ENCODE measurements at places on chromosomes 12 and 14.
A peak's percentile ranks its signal among the peaks of the same experiment; 100 is the strongest.

GRCh38 chr12:57604454-57604991 is at the start of gene DTX3:
TSS of gene DTX3 (plus strand) at chr12:57604824. CDS start at chr12:57606518, 1,694 bp downstream.
- no peak for DNase-seq

DNA sequence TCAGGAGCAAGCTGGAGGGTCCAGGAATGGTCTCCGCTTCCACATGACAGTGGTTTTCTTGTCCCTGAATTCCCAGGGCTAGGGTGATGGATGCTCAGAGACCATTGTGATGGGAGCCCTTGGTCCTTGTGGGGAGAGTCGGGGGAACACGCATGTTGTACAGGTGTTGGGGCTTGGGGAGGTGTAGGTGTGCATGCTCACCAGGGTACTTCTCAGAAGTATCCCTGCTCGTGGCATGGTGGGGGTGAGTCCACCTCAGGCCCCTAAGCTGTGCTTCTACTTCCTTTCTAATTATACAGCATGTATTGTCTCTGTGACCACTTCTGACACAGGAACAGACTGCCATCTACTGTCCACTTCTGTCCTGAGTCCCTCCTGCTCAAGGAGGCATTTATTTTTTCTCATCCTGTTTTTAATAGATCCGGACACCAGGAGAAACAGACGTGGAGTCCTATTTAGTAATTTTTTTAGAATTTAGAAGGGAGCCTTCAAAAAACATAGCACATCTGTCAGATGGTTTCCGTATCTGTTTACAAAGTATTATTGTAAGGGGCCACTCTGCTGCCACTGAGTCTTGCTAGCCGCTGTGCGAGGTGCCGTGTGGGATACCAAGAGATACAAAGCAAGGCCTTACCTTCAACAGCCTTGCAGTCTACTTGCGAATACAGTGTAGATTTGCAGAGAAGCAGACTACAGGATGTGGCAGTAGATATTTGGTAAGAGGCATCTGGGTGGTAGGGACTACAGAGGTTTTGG is 10.5 kb downstream of the NTF3 start:
- no peak for DNase-seq

DNA sequence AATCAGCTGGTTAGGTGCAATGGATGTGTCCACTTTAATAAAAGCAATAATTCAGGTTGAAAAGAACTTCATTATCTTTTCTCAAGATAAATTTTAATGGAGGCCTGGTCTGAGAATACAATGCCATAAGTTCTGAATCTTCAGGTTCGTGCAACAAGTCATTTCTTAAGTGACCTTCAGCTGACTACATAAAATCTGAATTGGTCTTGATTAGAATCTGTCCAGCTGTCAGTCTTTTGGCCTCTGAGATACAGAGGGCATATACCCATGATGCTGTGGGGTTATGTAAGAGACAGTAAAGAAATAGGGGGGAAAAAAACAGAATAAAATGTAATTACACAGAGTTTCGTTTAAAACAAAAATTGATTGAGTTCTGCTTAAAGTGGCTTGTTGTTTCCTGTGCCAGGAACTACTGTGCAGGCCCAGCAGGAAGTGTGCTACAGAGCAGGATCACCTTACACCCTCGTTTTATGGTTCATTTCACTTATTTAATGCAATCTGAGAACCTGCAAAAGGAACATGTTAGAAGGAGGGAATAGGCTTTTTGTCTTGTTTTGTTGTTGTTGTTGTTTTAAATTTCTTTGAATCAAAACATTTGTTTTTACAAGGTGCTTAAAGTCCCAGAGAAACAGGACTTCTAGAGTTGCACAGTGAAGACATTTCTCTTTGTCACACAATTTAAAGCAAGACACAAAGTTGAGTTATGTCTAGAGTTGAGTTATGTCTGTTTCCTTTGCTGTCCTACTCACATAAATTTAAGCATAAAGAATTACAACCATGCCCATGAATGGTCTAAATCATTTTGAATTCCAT is 64.2 kb downstream of the LGR5 start:
- DNase-seq = no peak

DNA sequence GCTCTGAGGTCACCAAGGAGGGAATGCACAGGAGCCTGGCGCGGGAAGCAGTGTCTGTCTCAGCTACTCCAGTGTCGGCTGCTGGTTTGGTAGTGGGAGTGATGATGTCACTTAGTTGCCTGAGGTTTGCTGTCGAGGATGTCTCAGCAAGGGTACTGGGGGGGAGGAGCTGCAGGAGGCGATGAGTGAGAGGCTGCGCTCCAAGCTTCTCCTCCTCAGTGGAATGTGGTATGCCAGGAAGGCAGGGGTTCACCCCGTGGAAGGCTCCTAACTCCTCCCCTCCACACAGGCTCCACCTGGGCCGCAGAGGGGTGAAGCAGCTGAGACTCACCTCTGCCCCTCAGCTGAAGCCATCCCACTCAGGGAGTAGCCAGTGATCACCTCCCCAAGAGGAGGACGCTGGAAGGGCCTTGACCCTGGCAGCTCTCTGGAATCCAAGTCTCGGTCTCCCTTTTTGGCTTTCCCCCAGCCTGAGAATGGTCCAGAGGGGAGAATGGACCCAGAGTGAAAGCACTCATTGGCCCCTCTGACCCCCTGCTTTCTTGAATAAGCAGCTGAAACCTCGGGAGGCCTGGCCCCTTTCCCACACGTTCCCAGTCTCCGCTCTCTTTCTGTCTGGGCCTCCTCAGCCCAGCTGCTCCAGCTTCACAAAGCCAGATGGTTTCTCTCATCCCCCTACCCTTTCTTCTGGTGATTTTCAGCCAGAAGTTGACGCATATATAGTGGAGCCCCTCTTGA is 178.9 kb upstream of the FKBP4 start:
- no peak for DNase-seq

GRCh38 chr14:103825101-103825500 is 22.3 kb downstream of the PPP1R13B start:
- no peak for DNase-seq

DNA sequence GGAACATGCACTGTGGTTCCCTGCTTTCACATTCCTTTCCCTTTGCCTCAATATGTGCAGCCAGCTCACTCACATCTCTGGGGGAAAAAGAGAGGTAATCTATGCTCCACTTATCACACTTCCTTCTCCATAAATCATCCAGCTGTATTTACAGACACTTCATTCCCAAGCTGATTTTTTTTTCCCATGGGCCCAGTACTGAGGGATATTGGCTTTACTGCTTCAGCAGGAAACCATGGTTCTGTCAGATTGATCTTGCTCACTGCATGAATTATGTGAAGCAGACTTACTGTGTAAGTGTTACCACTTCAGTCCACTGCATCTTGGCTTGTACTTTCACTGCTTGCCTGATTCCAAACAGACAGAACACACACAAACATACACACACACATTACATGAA is 555.6 kb downstream of the CCER1 start:
- DNase-seq = no peak

DNA sequence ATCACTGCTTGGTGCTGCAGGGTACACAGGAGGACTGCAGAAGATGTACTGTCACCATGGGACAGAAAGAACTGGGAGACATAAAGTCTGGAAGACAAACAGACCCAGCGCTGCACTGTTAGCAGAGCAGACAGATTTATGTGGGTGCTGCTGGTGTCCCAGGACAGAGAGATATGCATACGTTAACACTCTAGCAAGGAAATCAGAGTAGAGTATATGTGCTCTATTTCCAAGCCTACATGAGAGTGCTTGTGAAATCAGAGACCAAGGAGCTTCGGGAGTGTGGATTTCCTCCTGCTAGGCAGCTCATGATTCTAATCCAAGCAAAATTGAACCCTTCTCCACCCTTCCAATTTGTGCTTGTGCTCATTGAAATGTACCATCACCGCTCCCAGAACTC is 416.5 kb downstream of the VRK1 start:
- no peak for DNase-seq

DNA sequence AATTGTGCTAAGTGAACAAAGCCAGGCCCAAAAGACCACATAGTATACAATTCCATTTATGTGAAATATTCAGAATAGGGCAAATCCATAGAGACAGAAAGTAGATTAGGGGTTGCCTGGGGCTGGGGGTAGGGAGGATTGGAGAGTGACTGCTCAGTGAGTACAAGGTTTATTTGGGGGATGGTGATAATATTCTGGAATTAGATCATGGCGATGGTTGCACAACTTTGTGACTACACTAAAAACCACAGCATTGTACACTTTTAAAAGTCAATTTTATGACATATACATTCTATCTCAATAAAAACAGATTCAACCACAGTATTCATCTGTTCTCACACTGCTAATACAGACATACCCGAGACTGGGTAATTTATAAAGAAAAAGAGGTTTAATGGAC is 68.7 kb upstream of the MAP1LC3B2 start:
- DNase-seq = no peak

DNA sequence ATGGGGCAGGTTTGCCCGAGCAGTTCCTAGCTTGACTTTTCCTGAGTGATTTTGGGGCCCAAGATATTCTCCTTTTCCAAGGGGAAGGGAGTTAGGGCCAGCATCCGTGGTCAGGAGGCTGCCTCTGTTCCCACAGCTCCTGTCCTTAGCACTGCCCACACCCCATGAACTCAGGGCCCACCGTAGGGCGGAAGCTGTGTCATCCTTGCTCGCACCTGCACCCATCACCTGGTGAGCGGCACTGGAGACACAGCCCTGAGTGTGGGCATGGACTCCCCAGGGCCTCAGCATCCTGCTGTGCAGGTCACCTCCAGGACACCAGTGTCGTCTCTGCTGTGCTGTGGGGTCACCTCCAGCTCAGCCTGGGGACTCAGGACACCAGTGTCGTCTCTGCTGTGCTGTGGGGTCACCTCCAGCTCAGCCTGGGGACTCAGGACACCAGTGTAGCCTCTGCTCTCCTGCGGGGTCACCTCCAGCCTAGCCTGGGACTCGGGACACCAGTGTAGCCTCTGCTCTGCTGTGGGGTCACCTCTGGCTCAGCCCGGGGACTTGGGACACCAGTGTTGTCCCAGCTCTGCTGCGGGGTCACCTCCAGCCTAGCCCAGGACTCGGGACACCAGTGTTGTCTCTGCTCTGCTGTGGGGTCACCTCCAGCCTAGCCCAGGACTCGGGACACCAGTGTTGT is 322.9 kb downstream of the ADGRD1 start:
- no peak for DNase-seq

DNA sequence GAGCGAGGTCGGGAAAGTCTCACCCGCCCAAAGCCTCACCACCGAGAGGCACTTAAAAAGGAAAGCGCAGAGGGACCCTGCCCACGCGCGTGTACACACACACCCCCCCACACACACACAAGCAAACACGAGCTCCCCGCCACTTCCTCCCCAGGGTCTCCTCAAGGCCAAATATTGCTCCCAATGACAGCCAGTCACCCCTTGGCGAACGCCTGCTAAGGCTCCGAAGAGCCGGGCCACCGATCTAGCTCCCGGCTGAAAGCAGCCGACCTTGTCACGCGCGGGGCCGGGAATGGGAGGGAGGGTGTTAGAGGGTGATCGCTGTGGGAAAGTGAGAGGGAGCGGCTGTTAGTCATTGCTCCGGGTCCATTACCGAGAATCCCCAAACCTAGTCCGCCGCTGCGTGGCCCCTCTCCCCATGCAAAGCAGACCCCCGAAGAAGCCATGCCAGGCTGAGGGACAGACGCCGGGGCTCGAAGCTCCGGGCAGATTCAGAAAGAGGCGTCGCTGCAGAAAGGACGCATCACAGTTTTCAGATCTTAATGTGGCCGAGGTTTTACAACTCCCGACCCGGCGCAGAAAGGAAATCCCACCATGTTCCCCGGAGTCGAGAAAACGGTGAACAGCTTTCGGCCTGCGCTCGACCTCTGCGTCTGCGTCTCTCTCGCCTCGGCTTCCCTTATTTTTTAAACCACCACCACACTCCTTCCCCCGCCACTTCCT is 2.6 kb downstream of the BMP4 start:
- DNase-seq = no peak

GRCh38 chr12:49188201-49188915 is 522 bp downstream of the TUBA1A start:
- peak; percentile 7 for DNase-seq

DNA sequence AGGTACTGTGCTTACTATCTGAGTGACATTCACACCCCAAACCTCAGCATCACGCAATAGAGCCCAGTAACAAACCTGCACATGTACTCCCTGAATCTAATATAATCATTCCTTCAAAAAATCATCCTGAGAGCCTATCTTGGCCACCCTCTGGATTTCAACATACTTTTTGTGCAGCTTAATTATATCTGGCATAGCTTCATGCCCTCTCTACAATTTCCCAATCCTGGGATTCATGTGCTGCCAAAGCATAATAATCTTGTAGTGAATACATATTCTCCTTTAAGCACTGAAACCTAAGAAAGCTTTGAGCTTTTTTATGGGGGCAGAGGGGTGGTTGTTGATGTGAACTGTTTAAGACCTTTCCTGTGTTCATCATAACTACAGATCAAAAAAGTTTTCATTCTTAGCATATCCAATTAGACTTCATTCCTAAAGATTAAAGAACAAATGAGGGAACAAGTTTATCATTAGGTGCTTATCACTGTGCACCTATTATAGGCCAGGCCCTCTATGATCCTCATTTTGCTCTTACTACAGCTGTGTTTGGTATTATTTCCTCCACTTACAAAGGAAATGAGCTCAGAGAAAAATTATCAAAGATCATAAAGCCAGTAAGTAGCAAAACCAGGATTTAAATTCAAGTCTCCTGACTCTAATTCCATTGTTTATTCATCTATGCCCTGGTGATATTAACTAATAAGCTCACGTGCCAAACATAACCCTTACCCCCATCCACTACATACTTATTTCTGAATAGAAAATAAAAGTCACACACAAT is 51.2 kb downstream of the SINHCAF start:
- no peak for DNase-seq

GRCh38 chr12:49821373-49822287 is 6.6 kb downstream of the NCKAP5L start:
- DNase-seq = no peak

- DNase-seq = no peak
These were observed 253.8 kb downstream of the RMST start for GRCh38 chr12:97716356-97716755.

GRCh38 chr12:109998904-109999648 is at the start of gene ANKRD13A:
TSS of gene ANKRD13A (plus strand) at chr12:109999430. CDS start at chr12:109999689, 259 bp downstream.
- DNase-seq = peak; percentile 74

GRCh38 chr14:68865542-68865941 is 72.7 kb upstream of the ZFP36L1 start:
- no peak for DNase-seq

DNA sequence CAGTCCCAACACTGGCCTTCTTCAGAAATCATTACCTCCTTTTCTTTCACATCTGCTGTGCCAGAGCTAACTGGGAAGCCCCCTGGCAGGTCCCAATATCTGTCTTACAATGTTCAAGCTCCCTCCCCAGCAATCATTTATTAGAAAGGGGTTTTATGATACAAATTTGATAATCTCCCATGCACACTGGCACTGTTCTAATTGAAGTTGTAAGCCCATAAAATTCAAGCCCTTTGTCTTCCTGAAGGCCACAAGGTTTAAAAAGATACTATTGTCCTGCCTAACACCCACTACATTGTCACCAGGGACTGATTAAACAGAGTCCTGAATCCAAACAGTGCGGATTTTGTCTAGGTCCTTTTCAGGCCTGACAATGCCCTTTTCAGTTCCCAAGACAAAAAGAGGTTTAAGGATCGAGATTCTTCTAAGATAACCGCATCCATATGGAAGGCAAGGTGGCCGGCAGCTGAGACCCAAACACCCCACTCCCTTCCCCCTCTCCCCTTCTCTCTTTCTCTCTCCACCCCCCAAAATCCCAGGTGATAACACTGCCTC is 3.3 kb downstream of the NKX2-8 start:
- DNase-seq = no peak

- DNase-seq = no peak
These were observed 29.2 kb downstream of the TMTC1 start for GRCh38 chr12:29754235-29755189.

GRCh38 chr14:28931999-28932398 is 165.4 kb downstream of the FOXG1 start:
- no peak for DNase-seq

Measured in cerebellar nuclear complex (tissue), 1 donor.